ENCODE measurements at places on chromosomes 6 and 20.

GRCh38 chr6:79186564-79186963 lies 47.9 kb downstream of the HMGN3 start:
- no peak for DNase-seq

DNA sequence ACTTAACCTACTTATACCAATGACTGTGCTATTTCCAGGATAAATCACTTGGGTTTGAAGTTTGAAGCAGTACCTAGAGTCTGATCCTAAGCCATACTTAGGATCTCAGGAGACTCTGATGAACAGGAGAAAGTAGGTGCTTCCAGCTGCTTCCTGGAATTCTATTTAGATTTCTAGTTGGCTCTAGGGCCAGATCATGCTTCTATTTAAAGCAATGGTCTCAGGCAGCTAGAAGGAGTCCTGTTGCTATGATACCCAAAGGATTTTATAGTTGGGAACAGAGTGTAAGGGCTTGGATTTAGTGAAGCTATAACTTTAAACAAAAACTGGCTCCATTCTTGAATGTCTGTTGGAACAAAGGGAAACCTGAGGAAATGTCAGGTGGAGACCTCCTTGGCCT lies 52.4 kb upstream of the TINAG start:
- DNase-seq, result no peak

- DNase-seq, result no peak
Observed at GRCh38 chr20:9660236-9660868, 146.0 kb downstream of the LAMP5 start.

GRCh38 chr6:30657454-30657853 lies 10.5 kb downstream of the C6orf136 start:
- no peak for DNase-seq
